ENCODE measurements at places on chromosomes 4 and X.

DNA sequence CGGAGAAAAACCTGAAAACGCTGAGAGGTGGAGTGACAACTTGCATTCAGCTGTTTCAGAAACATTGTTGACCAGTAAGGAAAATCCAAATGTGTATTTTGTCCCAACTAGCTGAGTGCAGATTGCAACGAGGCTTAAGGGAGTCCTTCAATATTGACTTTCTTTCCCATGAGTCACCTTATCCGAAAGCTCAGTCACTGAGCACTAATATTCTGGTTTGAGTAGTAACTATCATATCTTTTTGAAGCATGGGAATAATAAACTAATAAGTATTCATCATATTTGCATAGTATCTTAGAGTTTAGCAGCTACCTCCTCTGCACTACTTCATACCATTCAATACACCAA, 604.3 kb downstream of the PACRGL start:
- no peak for DNase-seq

DNA sequence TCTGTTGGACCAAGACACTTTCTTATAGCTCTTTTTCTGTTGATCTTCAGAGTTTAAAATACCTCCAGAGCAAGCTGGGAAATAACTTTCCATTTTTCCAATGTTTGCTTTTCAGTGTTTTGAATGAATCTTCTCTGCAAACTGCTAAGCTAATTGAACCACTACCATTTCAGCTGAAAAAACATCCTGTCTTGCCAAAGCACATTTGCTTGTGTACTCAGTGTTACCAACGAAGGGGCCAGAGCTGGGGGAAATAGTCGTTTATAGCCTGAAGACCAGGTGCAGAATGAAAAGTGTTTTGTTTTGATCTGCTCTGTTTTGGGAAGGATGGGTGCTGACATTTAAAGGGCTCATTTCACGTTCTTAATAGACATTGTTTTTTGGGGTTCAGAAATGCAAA, 88.4 kb upstream of the CLNK start:
- DNase-seq = no peak

GRCh38 chr4:186190581-186191199, 677 bp upstream of the CYP4V2 start:
- peak; percentile 53 for DNase-seq

- DNase-seq = no peak
Measured at GRCh38 chr4:152643153-152644035, 36.4 kb downstream of the TMEM154 start.

DNA sequence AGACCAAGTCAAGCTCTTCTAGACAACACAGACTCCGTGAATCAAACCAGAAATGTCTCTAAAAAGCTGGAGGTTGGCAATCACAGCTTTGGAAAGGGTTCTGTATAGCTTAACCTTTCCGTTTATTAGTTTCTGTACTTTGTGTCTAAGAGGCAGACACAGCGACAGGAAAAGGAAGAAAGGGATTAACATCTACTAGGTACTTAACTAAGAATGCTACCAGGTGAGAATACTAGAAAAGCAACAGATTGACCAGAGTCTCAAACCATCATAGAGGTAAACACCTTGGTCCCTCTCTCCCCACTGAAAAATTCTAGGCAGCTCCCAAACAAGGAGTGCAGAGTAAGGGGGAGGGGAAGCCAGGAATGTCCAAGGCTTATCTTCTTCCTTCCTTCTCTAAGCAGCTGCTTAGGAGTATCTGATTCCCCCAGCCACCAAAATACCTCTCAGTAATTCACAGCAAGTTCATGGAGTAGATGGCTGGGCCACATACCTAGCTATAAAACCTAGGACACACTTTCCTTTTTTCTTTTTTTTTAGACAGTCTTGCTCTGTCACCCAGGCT, 80.8 kb downstream of the APBB2 start:
- no peak for DNase-seq

Measured in stimulated activated CD4-positive, alpha-beta T cell treated with anti-CD3 and anti-CD28 coated beads, Interleukin-4, amount 100 ng/mL, for 1 hour (primary cell).